ENCODE measurements at places on chromosomes 6 and 20.

DNA sequence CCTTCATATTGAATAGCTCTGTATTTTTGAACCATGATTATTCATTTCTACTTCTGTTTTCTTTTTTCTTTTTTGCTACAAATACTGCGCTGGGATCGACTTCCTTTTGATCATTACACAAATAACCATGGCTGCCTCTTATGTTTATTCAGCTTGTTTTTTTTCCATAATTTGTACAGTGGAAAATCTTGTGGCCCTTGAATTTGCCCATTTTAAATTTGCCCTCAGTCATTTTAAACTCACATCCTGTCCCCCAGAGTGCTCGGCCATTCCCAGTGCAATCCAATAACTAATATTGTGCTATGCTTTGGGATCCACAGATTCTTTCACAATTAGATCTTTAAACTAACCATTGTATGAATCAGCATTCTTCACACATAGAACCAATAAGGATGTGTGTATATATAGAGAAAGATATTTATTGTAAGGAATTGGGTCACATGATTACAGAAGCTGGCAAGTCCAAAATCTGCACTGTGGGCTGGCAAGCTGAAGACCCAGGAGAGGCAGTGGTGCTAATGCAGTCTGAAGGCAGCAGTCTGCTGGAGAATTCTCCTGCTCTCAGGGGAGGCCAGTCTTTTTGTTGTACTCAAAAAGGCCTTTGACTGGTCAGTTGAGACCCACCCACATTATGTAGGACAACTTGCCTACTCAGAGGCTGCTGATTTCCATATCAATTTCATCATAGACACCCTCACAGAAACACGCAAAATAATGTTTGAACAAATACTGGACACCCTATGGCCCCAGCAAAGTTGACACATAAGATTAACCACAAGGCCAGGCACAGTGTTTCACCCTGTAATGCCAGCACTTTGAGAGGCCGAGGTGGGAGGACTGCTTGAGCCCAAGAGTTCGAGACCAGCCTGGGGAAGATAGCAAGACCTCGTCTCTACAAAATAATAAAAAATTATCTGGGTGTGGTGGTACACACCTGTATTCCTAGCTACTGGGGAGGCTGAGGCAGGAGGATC lies 147.1 kb downstream of the MTHFD1L start:
- DNase-seq, result no peak

GRCh38 chr20:63347081-63347741 lies 13.9 kb downstream of the CHRNA4 start:
- no peak for DNase-seq

DNA sequence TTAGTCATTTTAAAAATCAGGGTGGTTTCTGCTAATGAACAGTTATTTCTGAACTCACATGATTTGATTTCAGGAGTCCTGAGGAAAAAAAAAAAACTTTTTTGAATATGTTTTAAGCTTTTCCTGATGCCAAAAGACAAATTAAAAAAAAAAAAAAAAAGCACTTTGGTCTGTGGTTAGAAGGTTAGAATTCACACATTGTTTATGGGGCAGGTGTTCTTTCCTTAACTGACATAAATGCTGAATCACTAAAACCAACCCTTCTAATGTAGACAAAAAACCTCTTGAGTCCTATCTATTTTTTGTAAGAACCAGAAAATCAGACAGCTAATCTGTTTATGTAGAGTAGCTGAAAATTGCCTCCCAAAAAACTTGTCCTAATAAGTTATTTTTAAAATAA lies 20.4 kb downstream of the THEMIS start:
- no peak for DNase-seq

DNA sequence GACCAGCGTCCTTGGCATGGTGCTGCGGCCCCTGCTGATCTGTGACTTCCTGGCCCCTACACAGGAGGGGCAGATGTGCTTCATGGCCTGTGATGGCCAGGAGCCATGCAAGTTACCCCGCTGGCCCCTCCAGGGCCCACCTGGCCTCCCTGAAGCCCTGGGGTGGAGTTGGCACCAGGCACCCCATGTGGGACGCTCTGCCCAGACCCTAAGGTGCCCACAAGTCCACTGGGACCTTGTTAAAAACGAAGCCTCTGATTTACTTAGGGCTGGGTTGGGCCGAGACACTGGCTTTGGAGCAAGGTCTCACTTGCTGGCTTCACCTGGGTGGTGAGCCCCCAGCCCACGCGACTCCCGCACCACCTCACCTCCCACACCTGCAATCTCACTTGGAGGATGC lies 139.0 kb downstream of the PHACTR3 start:
- no peak for DNase-seq

DNA sequence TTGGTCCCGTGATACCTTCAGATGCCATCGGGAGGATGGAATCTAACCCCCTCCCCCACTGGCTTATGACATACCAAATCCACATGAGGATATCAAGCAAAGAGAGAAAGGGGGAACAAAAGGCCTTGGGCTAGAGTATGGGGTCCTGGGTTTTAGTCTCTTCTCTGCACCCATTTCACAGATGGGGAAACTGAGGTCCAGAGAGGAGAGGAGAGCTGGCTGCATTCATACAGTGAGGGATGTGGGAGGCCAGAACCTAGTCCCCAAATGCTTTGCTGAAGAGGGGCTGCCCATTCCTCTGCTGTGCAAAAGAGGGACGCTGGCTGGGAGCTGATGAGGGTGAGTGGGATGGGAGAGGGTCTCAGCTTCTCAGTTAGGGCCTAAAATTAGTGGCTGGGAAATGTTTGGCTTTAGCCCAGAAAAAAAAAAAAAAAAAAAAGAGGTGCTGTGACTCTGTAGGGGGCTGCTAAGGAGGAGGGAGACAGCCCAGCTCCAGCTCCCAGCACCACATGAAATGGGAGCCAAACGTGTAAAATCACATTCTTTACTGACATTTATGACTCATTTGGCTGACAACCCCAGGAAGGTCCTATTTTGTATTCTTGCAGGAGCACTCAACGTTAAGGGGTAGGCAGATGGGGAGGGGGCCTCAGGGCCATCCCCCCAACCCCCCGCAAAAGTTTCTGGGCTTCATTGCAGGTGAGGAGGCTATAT lies 11.9 kb downstream of the XKR7 start:
- DNase-seq, result no peak

DNA sequence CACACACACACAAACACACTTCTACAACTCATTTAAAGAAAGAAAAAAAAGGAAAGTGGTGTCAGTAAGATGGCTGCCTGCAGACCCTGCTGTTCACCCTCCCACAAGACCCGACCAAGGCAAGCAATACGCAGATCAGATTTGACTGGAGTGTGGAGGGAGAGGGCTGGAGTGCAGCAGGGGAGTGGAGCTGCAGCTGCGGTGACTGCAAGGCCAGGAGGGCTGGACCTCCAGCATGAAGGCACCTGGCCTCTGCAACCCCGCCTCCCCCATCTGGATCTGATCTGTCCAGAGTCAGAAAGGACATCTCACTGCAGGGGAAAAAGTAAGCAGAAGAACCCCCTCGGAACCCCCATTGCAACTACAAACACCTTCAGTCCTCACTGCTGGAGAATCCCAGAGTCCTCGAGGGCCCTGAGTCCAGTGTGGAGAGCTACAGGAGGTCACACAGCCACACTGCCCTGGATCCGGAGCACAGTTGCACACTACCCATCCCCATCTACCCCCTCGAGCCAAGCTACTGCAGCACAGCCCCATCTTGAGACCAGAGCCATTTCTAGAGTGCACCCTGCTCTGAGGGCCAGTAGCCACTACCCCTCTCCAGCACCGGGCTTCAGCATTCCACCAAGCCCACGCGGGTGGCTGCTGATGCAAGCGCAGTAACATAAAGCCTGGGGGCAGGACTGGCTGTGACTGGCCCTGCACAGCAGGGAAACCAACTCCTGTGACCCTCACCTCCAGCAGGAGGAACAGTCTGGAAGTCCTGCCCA lies 41.9 kb upstream of the SRSF6 start:
- no peak for DNase-seq

DNA sequence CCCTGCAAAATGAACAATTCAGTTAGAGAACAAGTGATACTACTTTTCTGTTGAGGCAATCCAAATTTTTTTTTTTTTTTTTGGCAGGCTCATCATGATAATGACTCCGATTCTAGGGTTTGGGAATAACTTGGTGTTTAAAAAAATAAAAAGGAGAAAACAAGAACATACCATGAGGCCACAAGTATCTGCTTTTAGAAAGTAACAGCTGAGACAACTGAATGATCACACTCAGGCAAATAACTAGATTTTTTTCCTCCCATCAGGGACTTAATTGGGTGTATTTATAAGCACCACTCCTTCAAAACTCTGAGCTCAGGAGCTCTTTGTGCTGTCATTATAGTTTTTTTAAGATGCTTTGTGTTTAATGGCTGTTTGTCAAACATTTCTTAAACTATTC lies 29.6 kb downstream of the PAK5 start:
- DNase-seq, result no peak

GRCh38 chr6:15630202-15630601 lies 32.6 kb downstream of the DTNBP1 start:
- no peak for DNase-seq

DNA sequence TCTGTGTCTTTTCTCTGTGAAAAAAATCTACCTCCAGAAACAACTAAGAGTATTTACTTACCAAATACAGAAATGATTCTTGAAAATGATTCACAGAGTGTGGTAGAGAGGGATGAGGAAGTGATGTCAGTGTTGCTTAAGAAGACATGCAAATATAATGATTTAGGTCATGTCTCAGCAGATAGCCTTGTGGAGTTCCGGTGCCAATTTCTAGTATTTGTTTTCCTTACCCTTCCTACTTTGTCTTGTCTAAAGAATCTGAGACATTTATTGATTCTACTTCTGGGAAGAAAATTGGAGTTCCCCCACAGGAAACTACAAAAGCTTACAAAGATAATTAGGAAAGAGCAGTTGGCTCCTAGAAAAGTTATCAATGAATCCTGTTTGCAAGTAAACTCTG lies 68.8 kb downstream of the GJA1 start:
- DNase-seq, result no peak

- DNase-seq, result no peak
Measured at GRCh38 chr6:53492860-53493634, 51.9 kb downstream of the GCLC start.

DNA sequence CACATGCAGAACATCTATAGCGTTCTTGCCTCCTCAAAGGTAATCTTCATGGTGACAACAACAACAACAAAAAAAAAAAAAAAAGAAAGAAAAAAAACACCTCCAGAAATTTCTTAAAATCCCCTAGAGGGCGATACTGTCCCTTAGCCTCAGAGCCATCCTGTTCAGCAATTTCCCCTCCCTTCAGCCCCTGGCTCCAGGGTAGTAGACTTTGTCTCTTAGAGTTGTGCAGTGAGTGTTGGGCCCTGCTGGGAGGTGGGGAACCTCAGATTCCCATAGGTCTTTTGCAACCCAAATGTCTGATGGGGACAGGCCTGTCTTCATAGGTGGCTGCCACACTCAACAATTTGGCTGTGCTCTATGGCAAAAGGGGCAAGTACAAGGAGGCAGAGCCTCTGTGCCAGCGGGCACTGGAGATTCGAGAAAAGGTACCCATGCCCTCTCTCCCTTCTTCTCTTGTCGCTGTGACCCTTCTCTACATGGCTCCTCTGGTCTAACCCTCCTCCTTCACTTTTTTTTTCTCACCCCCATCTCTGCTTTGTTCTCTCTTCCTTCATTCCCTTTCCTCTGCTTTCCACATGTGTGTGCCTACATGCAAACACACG lies 6.0 kb upstream of the PTK7 start:
- peak; percentile 72 for DNase-seq

- no peak for DNase-seq
Measured at GRCh38 chr20:18901980-18902737, 88.6 kb downstream of the SCP2D1 start.

DNA sequence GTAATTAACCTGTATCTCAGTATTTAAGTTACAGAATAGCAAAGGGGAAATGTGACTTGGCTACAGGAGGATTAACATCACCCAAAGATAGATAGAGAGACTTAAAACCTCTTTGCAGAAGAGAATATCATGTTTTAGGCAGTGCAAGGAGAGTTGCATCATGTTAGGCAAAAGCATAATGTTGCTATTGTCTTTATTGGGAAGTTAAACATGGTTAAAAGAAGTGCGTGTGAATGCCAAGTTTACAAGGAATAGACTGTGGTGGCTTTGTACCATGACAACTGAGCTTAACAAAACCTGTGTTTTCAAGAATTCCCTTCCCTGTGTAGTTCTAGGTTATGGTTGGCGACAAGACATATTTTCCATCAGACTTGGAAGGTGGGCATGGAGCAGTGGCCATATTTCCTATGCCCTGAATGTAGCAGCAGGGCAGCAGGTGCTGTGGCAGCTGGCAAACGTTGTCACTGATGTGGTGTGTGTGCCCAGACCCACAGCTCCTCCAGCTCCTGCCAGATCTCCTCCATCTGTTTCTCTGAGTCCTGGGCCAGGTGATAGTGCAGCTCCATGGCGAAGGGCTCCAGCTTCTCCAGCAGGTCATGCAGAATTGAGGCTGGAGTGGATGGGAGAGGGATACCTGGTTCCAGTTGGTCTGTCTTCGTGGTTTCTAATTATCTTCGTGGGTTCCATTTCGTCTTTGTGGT lies 163.3 kb downstream of the QRSL1 start:
- DNase-seq, result no peak

DNA sequence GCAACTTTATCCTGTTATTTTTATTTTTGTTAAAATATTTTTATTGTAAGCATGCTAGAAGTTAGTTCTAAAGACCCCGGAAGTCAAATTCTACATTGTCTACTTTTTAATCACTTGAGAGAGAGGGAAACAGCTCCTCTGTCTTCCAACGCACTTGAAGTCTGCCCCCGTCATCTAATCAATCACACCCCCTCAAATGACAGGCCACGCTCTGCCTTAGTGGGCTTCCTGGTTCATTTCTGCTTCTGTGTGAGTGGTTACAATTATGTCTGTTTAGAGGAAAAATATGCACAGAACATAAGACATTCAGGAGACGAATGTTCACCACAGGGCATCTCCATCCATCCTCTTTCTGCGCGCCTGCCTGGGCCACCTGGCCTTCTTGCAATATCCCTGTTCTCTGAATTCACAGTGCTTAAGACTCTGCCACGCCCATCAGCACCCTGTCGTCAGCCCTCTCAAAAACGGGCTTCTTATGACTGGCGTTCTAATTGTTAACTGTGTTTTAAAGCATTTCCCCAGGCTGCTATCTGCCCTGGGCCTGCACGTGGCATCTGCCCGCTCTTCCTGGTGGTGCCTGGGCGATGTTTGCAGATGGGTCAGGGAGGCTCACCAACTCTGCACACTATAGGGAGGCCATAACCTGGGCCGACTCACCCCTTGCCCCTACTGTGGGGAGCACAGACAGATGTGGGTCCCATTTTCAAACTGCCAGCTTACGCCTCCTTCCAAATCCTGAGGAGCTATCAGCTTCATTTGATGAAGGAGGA lies 15.4 kb downstream of the DACT2 start:
- no peak for DNase-seq

DNA sequence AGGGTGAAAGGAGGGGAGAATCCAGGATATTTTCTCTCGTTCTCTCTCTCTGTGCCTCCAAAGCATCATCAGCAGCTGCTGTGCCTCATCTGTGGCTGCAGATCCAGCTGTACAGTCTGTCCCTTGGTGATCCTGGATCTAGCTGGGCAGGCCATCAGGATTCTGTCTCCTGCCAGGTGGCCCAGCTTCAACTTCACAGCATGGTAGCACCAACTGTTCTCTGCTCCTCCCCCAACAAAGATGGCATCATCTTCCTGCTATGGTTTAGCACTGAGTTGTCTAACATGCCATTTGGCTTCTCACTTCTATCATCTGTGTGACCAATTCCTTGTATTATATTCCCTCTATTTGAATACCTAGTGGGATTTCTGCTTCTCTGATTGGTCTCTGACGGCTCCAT lies 28.6 kb upstream of the ARFGEF2 start:
- DNase-seq, result no peak
